ENCODE measurements at places on chromosomes 12 and 14.

- DNase-seq: no peak
Observed at GRCh38 chr12:107567876-107568619, 117.6 kb upstream of the PWP1 start.

DNA sequence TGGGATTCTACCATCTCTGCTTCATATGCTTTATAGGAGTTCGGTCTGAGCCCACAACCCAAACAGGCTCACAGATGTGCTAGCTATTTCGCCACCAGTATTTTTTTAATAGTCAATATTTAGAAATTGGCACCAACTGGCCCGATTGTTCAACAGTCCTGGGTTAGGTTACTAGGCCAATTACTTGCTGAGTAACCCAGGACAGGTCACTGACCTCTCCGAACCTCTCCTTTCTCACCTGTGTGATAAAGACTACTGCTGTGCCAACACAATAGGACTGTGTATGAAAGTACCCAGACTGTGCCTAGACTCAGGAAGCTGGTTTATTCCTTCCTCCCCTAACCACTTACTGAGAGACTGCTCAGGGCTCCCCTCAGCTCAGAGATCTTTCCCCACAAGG lies 8.3 kb downstream of the BDKRB2 start:
- no peak for DNase-seq

GRCh38 chr14:55707365-55707804 lies 127.4 kb downstream of the KTN1 start:
- peak; percentile 48 for DNase-seq

- DNase-seq: no peak
Observed at GRCh38 chr14:72599579-72600470, 294.1 kb downstream of the DPF3 start.

DNA sequence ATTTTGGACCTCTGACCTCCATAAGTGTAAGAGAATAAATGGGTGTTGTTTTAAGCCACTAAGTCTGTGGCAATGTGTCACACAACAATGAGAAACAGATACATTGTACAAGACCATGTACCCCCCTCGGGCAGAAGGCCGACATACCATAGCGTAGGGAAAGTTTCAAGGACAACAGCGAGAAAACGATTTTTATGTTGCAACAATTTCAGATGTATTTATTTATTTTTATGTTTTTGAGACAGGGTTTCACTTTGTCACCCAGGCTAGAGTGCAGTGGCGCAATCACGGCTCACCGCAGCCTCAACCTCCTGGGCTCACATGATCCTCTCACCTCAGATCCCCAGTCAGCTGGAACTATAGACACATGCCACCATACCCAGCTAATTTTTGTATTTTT lies 136.4 kb upstream of the NCOR2 start:
- no peak for DNase-seq

- peak; percentile 67 for DNase-seq
Observed at GRCh38 chr12:131869871-131870418, 24.5 kb upstream of the ULK1 start.

GRCh38 chr14:100051543-100051942 lies 13.7 kb upstream of the EVL start:
- DNase-seq: no peak

DNA sequence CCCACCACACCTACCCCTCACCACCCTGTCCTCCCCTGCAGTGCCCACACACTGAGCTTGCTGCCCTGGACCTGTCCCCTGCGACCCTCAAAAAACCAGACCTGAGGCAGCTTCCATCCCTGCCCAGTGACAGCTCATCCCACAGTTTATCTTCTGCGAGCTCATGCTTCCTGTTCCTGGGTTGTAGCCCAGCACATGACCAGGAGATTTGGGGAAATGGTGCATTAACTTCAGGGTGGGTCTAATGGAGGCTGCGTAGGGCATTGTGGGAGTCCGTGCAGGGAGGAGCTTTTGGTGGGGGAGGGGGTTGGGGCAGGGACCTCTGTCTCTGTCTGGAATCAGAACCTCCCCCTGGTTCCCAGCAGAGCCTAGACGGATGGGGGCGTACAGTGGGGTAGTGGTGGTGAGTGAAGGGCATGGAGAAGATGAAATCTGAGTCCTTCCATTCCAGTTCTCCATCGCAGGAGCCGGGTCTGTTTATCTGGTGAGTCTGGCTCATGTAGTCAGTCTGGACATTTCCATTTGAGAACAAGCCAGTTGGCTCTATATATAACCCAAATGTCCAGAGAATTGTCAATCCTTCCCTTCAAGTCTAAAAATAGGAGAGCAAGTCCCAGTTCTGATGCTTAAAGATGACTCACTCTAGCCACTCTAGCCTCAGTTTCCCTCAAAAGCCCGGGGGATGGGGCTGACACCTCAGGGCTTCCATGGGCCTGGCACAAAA lies 270.9 kb downstream of the CACNA1C start:
- DNase-seq: no peak

GRCh38 chr12:54740882-54741281 lies 92.7 kb upstream of the DCD start:
- no peak for DNase-seq

GRCh38 chr14:28467611-28468010 lies 299.0 kb upstream of the FOXG1 start:
- DNase-seq: no peak

DNA sequence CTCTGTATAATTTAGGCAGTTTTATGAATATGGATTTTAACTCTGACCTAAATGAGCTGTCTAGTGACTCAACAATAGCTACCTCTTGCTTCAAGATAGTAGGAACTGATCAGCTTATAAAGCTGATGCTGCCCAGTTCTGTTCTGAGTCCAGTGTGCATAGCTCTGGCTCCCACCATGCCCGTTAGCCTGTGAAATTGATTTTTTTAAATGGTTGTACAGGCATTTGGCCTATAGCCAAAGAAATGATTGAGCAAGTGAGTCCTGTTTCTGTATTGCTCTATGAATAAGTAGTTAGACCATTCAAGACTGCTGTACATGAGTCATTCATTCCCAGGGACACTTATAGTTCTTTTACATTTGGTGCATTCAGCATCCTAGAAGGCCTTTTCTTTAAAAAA lies 36.4 kb downstream of the SAMD4A start:
- peak; percentile 78 for DNase-seq

DNA sequence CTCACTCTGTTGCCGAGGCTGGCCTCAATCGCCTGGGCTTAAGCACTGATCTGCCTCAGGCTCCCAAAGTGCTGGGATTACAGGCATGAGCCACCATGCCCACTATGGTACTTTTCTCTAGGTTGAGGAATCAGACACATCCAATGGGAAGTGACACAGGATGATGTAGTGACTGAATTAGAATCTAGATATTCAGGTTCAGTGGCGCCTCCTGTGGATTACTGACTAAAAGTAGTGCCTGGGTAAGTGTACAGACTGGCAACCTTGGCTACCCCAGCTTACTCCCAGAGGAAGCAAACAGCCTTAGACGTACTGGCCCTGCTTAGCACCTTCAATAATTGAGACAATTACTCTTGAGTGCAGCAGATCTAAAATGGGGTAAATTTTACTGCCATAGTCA lies 22.8 kb downstream of the GALNT8 start:
- DNase-seq: no peak

- no peak for DNase-seq
Observed at GRCh38 chr12:88604646-88605045, 24.4 kb upstream of the KITLG start.

DNA sequence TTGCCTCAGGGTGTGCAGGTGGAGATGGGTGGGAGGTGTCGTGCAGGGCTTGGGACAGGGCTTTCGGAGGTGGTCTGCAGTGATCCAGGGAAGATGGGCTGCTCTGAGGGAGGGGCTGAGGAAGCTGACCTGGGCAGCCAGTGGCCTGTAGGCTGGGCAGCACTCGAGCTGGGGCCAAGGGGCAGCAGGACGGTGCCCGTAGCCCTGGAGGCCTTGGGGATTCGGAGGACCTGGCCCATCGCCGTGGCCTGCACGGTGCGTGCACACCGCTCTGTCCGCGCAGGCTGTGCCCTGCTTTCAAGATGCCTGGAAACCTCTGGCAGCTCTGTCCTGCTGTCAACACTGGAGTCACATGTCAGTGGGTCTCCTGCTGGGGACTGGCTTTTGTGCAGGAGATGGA lies 9.1 kb downstream of the PACS2 start:
- DNase-seq: no peak

Measured in foreskin keratinocyte (primary cell).